ENCODE measurements at places on chromosomes 6 and 20.

- DNase-seq = no peak
Measured at GRCh38 chr20:3014662-3015061, 28.8 kb upstream of the GNRH2 start.

- DNase-seq = no peak
Measured at GRCh38 chr6:137304020-137304780, 85.0 kb upstream of the IFNGR1 start.

DNA sequence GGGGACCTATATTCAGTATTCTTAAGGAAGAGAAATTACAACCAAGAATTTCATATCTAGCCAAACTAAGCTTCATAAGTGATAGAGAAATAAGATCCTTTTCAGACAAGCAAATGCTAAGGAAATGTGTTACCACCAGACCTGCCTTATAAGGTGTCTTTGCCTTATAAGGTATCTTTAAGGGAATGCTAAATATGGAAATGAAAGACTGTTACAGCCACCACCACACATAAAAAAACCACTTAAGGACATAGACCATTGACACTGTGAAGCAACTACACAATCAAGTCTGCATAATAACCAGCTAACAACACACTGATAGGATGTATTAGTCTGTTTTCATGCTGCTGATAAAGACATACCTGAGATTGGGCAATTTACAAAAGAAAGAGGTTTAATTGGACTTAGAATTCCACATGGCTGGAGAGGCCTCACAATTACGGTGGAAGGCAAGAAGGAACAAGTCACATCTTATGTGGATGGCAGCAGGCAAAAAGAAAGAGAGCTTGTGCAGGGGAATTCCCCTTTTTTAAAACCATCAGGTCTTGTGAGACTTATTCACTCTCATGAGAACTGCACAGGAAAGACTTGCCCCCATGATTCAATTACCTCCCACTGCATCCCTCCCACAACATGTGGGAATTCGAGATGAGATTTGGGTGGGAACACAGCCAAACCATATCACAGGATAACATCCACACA lies 119.2 kb upstream of the LAMA2 start:
- DNase-seq = no peak

DNA sequence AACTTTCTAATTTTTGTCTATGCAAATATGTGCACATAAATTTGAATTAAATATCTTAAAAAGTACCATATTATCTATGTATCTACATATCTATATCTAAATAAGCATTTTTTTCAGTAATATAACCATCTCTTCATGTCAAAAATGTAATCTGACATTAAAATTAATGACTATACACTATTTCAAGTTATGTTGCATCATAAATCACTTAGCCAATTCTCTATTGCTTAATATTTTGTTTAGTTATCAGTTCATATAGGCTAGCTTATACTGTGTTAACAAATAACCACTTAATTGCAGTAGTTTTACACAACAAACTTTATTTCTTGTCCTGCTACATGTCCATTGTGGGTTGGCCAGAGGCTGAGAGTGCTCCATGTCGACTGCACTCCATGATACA lies 360.8 kb downstream of the EPM2A start:
- DNase-seq = no peak

DNA sequence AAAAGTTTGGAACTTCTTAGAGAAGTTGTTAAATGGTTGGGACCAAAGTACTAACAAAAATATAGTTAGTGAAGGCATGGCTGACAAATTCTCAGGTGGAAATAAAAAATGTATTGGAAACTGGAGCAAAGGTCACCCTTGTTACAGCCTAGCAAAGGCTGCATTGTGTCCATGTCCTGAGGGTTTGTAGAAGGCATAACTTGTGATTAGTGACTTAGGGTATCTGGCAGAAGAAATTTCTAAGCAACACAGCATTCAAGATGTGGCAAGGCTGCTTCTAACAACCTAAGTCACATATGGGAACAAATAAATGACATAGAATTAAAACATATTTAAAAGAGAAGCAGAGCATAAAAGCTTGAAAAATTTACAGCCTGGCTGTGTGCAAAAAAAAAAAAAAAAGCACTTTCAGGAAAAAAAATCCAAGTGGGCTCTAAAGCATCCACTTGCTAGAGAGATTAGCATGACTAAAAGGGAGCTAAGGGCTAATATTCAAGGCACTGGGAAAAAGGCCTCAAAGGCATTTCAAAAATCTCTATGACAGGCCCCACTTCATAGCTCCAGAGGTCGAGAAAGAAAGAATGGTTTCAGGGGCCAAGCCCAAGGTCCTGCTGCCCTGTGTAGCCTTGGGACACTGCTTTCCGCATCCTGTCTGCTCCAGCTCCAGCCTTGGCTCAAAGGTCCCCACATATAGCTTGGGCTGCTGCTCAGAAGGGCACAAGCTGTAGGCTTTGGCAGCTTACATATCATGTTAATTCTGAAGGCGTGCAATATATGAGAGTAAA lies 453.2 kb upstream of the PTCHD4 start:
- no peak for DNase-seq

GRCh38 chr6:25868436-25869183 lies 5.4 kb downstream of the SLC17A3 start:
- no peak for DNase-seq

DNA sequence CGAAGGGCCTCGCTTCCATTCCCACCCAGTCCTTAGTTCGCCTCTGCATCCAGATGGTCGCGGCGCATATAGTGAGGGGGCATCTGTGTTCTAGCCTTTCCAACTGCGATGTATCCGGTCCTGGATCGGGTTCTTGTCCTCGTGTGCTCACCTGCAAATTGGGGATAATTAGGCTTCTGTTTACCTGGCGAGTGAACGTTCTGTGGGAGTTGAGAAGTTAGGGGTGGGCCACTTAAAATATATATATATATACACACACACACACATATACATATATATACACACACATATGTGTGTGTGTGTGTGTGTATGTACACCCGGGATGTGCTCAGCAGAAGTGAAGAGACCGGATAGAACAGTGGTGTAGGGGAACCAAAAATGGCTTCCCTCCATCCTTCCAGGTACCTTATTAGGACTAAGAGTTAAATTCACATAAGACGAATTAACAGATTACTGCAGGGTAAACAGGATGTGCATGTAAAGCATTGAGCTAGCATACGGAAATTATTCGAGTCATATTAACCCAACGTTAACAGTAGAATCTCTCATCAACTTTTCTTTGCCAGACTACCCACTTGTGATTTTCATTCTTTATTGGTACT lies 537 bp downstream of the CSTF1 start:
- DNase-seq = no peak

GRCh38 chr6:74166849-74167248 lies 470.8 kb downstream of the CD109 start:
- peak; percentile 41 for DNase-seq

Measured in SW480 (cell line).